NCI-H1436 (cell line): ENCODE measurements at places on chromosomes 1 and 21.
A peak's percentile ranks its signal among the peaks of the same experiment; 100 is the strongest.

GRCh38 chr1:53077599-53077965 is 15.6 kb downstream of the PODN start:
- no peak for DNase-seq

DNA sequence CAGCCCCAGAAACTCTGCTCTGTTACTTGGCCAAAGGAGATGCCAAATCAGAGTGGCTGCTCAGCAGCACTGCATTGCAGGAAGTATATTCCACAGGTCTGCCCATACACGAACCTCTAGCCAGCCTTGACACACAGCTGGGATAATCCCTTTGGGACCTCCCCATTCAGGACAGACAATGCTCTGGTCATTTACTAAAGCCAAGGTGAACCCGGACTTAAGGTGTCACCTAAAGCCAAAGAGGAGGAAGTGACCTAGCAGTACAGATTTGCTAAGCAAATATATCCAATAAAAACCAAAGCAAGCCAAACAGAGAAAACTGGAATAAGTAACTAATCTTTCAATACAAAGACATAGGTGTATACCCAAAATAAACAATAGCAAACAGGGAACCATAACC is 27.7 kb downstream of the COPA start:
- no peak for DNase-seq

DNA sequence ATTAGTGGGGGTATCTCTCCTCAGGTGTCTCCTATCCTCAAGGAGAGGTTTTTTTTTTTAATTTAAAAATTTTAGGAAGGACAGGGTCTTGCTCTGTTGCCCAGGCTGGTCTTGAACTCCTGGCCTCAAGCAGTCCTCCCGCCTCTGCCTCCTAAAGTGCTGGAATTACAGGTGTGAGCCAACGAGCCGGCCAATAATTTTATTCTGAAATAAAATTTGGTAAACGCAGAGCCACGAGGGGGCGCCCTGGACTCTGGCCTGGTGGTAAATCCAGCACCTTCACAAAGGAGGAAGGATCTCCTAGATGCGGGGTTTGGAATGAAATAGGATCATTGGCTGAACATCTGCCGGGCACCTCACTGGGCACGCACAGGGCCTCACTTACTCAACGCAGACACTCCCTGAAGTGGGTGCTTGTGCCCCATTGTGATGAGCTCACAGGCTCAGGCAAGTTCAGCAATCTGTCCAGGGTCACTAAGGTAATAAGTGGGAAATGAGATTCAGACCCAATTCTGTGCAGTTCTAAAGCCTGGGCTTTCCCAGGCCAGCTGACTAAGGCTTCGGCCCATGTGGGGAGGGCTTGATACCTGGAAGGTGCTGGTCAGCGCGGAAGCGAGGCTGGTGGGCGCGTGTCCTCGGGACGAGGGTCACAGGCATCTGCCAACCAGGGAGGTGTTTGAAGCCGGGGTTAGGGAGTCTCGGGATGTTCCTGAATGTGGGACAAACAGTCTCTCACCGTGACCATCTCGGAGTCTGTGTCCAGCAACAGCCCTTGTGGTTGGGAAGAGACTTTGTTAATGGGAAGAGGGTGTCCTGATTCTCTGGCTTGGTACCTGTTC is 32.7 kb upstream of the ETV3 start:
- peak; percentile 4 for DNase-seq

DNA sequence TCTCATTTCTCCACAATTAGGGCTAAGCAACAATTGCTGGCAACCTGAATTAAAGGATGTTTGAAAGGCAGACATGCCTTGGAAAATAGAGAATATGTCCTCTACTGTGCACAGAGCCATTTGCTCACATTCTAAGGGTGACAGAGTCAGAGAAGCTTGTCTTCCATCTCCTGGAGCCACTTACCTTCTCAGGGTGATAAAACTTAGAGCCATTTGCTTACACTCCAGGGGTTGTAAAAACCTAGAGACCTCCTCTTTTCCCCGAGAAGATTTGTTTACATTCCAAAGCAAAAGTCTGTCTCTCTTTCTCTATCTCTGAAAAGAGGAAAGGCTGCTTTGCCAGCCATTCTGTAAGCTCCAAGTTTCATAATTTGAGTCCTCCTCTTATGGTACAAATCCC is 61.3 kb downstream of the LBR start:
- no peak for DNase-seq

DNA sequence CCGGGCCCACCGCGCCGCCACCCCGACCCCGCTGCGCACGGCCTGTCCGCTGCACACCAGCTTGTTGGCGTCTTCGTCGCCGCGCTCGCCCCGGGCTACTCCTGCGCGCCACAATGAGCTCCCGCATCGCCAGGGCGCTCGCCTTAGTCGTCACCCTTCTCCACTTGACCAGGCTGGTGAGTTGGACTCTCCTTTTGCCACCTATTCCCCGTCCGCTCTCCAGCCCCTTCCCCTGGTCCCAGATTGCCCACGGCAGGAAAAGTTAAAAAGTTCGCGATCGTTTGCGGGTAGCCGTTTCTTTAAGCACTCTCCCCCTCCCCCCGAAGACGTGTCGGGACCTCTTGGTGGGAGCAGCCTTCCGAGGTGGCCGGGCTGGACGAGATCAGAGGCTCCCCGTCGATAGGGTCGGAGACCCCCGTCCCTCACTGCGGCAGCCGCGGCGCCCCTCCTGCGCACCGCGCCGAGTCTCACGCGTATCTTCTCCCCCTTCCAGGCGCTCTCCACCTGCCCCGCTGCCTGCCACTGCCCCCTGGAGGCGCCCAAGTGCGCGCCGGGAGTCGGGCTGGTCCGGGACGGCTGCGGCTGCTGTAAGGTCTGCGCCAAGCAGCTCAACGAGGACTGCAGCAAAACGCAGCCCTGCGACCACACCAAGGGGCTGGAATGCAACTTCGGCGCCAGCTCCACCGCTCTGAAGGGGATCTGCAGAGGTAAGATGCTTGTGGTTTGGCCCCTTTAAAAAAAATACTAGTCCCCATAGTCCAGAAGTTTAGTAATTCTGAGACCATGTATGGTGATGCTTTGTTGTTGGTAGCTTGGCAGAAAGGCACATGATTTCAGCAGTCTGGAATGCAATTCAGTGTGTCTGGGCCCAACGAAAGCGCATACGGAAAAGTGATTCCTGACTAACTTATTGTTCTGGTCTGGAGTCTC is 576 bp downstream of the CCN1 start:
- DNase-seq = peak; percentile 52

GRCh38 chr1:172883387-172883791 is 167.4 kb downstream of the TNFSF18 start:
- DNase-seq = no peak

DNA sequence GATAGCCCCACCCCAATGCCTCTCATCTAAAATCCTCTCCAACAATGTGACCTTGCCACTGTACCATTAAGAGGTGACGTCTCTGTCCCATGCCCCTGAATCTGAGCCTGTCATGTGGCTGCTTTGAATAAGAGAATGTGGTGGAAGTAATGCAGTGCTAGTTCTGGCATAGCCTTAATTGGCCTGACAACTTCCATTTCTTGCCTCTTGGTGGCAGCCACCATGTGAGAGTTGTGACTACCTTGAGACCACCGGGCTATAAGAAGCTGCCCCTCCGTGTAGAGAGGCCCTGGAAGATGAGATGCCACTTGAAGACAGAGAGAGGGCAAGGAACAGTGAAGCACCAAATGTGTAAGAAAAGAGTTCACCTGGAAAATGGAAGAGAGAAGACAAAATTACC is 95.4 kb downstream of the POFUT2 start:
- no peak for DNase-seq

- DNase-seq = no peak
These were observed 491.2 kb upstream of the ZRANB2 start for GRCh38 chr1:71572038-71572437.

- DNase-seq = no peak
These were observed 32.0 kb upstream of the SLC30A1 start for GRCh38 chr1:211610779-211611556.

DNA sequence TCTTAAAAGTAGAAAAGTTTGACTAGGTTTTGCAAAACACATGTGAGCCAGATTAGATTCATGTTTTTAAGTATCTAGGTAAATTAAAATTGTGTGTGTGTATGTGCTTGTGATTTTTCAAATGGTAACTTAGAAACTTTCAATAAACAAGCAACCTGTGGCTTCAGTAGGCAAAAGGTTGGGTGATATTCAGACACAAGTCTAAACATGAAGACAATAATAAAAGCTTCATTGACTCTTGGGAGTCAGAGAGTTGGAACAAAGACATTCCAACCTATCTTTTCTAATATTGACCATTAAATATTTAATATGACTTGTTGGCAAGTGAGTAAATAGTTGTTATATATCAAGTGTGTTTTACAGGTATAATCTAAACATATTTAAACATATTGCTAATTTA is 1049.6 kb upstream of the ADGRL4 start:
- no peak for DNase-seq

- DNase-seq = no peak
These were observed 106.7 kb downstream of the LEPR start for GRCh38 chr1:65527190-65527589.

GRCh38 chr1:177848577-177848976 is 121.3 kb downstream of the SEC16B start:
- no peak for DNase-seq

GRCh38 chr1:29967261-29967660 is 730.9 kb downstream of the PTPRU start:
- DNase-seq = no peak

- DNase-seq = no peak
These were observed 39.5 kb upstream of the USP1 start for GRCh38 chr1:62397301-62397700.

DNA sequence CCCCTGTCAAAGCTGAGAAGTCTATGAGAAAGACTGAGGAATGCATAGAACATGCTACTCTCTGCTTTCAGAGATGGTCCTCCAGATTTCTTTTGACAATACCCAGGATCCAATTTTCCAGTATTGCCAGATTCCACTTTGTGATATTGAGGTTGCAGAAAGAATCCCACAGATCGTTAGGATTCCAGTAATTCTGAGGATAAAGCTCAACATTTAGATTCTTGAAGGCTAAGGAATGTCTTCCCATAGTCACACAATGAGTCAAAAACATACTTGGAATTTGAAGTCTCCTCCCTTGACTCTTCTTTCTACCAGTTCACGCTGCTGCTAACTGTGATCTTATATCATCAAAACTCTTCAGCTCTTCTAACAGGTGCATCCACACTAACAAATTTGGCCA is 57.1 kb downstream of the TNFSF18 start:
- DNase-seq = no peak

DNA sequence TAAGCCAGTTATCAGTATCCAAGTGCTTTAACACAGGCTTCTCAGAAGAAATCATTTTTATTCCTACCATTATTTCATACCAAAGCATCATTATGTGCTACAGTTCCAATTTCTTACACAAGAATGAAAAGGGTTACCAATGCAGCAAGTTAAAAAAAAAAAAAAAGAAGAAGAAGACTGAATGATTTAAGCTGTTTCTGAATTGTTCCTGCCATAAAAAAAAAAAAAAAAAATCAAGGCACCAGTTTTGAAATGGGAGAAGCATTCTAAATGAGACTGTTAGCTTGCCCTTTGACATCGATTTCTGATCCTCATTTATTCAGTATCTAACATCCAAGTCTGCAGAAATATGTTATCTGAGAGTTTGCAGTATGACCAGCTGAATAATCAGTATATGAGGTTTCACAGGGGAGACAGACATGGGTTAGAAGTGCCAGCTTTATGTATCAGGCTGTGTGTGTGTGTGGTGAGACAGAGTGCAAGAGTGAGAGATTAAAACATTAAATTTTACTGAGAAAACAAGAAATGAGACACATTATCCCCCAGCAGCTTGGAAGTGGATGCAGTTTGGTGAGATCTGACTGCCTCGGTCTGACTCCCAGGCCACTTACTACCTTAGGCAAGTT is 105.8 kb downstream of the COLGALT2 start:
- no peak for DNase-seq

- DNase-seq = no peak
These were observed 52.8 kb downstream of the EDEM3 start for GRCh38 chr1:184701816-184702215.

- DNase-seq = no peak
These were observed 342.1 kb downstream of the MATN1 start for GRCh38 chr1:30381266-30381665.

DNA sequence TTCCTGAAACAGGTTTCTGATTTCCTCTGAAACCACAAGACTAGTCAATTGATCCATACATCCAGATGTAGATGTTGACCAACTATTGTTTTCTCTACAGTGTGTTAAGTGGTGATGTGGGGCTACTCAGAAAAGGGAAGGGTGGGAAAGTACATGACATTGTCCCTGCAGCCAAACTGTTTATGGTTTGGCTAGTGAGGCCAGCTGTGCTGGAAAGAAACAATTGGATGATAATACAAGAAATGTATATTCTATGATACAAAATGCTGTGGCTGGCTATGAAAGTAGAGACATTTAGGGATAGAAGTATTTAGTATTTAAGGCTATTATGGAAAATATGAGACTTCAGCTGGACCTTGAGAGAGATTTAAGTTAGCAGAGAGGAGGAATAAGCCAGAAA is 244.5 kb downstream of the ADGRL2 start:
- DNase-seq = no peak

- no peak for DNase-seq
These were observed 51.2 kb downstream of the EXO1 start for GRCh38 chr1:241899210-241899609.
